Muscle of leg (tissue), 16 donors: ENCODE measurements at places on chromosomes 11 and 22.
A peak's percentile ranks its signal among the peaks of the same experiment; 100 is the strongest.

DNA sequence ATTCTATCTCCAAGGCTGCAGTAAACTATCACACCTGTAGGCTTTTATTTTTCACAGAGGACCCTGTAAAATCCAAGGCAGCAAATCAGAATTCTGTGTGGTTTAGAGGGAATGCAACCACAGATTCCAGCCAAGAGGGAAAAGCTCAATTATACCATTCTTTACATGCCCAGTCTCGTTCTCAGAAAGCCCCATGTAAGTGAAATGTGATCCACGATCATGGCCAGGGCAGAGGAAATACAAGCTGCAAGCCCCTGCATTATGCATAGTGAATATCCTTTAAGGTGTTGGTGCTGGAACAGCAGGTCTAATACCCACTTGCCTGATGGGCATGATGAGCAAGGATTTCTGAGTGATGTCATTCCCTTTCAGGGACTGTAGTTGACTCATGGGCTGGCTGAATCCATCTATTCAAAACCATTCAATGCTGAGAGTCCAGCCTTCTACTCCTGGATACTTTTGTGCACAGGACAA, 198.7 kb upstream of the MTMR2 start:
- no peak for DNase-seq

DNA sequence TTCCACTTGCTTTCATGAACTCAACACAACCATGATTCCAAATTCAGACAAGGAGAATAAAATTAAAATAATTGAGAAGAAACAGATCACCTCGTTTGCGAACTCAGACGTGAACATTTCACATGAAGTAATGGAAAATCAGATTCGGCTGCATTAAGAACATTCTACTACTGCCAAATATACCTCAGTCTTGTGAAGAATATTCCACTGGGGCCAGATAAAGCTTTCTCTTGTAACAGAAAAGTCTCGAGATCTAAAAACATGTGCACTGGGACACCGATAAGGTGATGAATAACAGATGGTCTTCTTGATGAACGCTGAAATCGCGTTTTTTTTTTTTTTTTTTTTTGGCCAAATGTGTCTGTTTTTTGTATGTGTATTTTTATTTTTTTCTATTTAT, 761.1 kb downstream of the BRD1 start:
- DNase-seq: peak; percentile 49

DNA sequence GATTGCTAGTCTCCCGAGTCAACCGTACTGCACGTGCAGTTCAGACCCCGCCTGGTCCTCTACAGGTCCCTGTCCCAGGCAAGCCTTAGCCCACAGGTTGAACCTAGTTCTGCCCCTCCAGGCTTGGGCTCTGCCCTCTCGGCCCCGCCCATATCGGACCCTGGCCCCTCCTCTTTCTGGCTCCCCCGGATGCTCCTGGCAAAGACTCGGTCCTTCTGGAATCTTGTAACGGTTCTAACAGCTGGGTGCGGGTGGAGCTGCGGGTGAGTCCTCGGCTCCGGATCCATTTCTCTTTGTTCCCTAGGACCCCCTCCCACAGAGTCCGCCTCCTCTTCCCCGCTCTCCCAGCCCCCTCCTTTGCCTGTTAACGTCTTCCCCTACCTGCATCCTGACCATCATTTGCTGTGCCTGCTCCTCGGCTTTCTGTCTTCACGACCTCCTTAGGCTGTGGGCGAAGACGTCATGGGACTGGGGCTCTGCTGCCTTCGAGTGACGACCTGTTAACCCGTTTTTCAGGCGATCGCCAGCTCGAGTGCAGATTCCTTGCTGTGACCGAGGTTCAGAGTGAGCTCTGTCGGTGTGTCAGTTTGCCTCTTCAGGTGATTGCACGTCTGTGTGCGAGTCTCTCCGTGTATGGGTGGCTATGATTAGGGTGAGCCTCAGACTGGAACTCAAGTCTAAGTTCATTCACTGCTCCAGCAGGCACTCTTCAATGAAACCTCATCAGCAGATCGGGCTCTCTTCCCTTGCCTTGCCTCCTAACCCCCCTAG, at the start of gene DNHD1:
Gene DNHD1 (plus strand): TSS at position 212 of the 771 bp plus-strand sequence. CDS start 936 bp downstream, outside the sequence.
- DNase-seq: peak; percentile 41

GRCh38 chr11:69195824-69196782, 40.4 kb downstream of the SMIM38 start:
- DNase-seq: no peak

- no peak for DNase-seq
These were observed 149.6 kb downstream of the METTL15 start for GRCh38 chr11:28257761-28258160.

GRCh38 chr11:94281324-94281723, 23.1 kb upstream of the IZUMO1R start:
- no peak for DNase-seq

DNA sequence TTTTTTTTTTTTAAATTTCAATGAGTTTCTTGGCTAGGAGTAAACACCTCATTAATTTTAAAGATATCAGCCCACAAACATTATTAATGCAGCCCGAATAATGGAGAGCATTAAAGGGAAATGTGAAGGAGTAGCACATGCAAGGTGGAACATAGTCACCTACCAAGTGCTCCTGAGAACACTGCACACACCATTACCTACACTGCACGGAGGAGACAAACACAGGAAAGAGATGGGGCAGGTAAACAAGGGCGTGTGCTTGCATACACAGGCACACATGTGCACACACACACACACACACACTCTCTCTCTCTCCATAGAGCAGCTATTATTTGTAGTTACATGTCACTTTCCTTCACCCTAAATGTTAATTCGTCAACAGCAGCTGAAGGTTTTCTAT, 30.2 kb downstream of the HTR3B start:
- no peak for DNase-seq

GRCh38 chr11:47377571-47378009, 757 bp downstream of the SPI1 start:
- no peak for DNase-seq

DNA sequence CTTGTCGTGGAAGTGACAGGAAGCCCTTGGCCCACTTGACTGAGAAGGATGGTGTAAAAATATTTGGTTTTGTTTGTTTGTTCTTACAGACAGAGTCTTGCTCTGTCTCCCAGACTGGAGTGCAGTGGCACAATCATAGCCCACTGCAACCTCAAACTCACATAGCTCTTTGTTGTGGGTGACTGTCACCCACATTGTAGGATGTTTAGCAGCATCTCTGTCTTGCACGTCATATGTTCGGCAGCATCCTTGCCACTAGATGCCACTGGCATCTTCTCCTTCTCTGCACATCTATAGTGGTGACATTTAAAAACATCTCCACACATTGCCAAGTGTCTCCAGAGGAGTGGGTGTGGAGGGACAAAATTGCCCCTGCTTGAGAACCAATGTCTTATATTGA, 56.8 kb downstream of the PRR5L start:
- no peak for DNase-seq

DNA sequence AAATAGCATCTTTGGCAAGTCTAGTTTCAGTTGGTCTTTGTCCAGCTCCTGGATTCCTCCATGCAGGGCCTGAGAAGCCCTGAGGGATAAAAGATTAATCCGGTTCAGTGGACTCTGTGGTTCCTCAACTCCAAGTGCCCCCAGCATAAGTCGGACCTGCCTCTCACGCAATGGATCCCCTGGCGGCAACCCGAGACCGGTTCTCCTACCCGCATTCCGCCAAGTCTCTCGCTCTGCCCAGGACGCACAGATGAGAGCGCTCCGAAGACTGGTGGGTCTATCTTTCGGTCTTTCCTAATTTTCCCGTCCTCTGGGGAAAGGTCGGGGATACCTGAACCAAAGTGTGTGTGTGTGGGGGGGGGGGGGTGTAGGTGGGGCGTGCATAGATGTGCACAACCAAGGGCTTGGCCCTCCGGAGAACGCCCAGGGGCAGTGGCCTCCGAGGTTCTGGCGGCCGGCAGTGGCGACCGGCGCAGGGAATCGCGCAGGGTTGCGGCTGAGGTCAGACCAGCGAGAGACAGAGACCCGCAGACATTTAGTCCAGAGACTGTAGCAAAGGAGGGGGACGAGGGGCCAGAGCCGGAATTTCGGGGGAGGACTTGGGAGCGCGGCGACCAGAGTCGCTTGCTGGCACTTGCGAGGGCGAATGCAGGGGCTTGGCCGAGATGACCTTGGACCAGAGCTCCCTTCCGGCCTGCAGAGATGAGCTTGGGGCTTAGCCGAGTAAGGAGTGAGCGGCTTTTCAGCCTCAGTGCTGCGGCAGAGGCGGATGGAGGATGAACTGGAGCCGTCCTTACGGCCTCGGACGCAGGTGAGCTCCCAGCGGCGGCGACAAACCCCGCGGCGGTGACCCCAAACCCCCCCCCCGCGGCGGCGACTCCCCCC, 712 bp upstream of the SLC2A11 start:
- DNase-seq: peak; percentile 44

DNA sequence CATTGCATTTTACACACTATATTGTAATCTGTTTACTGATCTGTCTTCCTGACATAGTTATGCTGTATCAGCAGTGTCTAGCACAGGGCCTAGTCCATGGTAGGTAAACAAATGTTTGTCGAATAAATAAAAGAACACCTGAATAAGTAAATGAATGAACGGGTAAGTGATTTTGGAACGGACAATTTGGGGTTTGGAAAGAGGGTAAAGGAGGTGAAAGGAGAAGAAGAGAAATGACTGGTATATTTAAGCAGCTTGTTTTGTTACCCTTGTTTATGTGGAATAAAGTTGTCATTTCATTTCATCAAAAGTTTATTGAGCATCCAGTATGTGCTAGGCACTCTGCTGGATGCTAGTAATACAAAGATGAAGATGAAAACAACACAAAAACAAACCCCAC, at the start of gene HEPN1:
Gene HEPN1 (plus strand): TSS at position 301 of the 400 bp plus-strand sequence.
- DNase-seq: no peak

- DNase-seq: no peak
These were observed 10.9 kb upstream of the ADSL start for GRCh38 chr22:40335358-40335757.

DNA sequence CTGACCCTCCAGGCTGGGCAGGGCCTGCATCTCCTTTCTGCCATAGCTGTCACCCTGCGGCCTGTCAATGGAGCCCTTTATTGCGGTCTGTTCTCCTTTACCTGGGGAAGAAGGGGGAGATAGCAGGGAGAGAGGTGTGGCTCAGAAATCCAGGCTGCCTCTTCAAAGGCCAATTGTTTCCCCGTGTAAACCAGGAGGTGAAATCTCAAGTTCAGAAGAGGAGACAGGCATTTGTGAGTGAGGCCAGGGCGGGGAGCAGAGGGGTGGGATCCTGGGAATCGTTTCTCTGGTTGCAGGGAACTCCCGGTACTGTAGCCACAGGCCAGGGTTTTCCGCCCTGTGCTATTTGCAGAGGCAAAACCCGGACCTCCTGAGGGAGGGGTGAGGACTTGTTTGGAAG, 9.1 kb downstream of the DCPS start:
- no peak for DNase-seq

- DNase-seq: peak; percentile 56
These were observed at the start of gene NCR3LG1 for GRCh38 chr11:17351510-17352176. TSS of gene NCR3LG1 (plus strand) at chr11:17351800. CDS start at chr11:17351970, 170 bp downstream.

- no peak for DNase-seq
These were observed 165.7 kb downstream of the NTM start for GRCh38 chr11:131536159-131536558.

DNA sequence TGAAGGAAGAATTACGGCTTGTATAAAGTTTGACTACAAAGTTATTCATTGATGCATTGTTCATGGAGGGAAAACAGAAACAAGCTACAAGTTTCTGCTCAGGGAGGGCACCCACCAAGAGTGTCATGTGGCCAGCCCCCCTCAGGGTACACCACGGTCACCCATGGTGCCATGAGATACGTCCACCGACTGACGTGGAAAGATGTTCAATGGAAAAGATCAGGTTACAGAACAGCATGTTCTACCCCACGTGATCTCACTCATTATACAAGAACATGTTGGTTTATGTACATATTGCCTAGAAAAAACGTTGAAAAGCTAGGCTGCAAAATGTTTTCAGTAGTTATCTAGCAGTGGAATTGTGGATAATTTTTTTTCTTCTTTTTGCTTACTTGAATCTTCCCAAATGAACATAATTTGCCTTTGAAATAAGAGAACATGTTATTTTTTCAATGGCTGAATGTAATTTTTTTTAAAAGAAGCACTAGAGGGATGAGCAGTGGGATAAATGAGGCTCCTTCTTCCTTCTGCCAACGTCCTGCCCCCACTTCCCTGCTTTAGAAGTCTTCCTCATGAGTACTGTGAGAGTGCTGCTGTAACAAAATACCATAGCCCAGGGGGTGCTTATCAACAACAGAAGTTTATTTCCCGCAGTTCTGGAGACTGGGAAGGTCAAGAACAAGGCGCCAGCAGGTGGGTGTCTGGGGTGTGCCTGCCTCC, 22.5 kb downstream of the RCN1 start:
- no peak for DNase-seq

GRCh38 chr11:4523666-4524065, 21.3 kb upstream of the OR52M1 start:
- no peak for DNase-seq

GRCh38 chr11:92477686-92478085, 253.1 kb downstream of the FAT3 start:
- no peak for DNase-seq

DNA sequence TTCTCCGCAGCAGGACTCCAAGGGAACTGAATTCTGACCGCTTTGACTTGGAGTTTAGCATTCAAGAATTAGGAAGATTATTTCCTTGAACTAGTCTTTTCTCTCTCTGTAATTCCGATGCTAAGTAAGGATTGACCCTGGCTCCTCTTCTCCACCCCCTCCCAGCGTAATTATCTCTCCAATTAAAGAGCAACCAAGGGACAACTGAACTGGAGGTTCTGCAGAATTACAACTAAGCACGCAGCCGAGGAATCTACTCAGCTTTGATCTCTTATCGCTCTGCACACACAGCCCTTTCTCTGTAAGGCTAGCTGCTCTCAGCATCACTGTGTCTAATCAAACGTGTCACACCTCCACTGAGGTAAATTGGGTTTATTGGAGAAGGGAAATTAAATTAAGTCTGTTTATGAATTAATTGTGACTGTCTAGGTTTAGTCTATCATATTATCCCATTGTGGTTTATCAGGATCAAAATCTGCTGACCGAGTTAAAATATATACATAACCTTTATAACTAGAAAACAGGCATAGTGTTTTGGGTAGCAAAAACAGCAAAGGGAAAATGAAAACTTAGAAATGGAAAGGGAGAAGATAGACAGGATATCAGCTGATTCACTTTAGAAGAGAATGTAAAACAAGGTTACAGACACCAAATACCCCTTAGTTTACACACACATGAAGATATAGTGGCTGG, 241.3 kb upstream of the LARGE1 start:
- DNase-seq: no peak

GRCh38 chr11:130001461-130002351, 929 bp downstream of the PRDM10 start:
- peak; percentile 53 for DNase-seq

- DNase-seq: peak; percentile 38
These were observed 885.6 kb downstream of the BRD1 start for GRCh38 chr22:48941903-48942575.

DNA sequence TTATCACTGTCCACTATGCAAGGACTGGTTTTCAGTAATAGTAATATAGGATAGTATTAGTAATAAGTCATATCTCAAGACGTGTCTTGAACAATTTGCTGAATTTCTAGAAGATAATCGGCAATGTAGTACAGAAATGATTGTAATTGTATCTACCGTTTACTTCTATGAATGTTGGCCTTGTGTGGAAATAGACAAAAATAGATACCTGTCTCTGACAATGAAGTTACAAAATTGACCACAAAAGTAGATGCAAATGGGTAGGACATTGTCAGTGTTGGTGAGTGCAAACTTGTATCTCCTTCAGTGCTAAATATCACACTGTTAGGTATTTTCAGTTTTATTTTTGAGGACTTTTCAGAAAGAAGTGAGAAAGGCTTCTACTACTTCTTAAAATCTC, 43.1 kb downstream of the SVIP start:
- no peak for DNase-seq

- peak; percentile 64 for DNase-seq
These were observed 3.0 kb downstream of the PKP3 start for GRCh38 chr11:396948-397548.

GRCh38 chr22:23364389-23364788, 184.1 kb downstream of the BCR start:
- DNase-seq: no peak
